ENCODE measurements at places on chromosomes 3 and 15. TPM values are rescaled to one million over a fixed set of nuclear protein-coding genes. Genes with fewer than 3 reads are reported as not detected.

POPDC2 gene
- 0.31 TPM for total RNA-seq

TM4SF4 gene
- total RNA-seq = not detected

SEMA3G gene
- total RNA-seq = 1.0 TPM

CLDN16 gene
- not detected for total RNA-seq

ANKRD63 gene
- total RNA-seq = not detected

IL20RB gene
- 1.9 TPM for total RNA-seq

CRYGS gene
- total RNA-seq = 0.82 TPM

ZXDC gene
- 30.4 TPM for total RNA-seq

CCDC13 gene
- total RNA-seq = 1.0 TPM

SEC62 gene
- total RNA-seq = 51.1 TPM

CYP8B1 gene
- 0.30 TPM for total RNA-seq

CLSTN2 gene
- 56.4 TPM for total RNA-seq

CASR gene
- 0.25 TPM for total RNA-seq

EPHA6 gene
- 0.31 TPM for total RNA-seq

- no peak for ATAC-seq
Measured at GRCh38 chr15:81785181-81785580, 260.6 kb downstream of the MEX3B start.

- ATAC-seq = peak; percentile 66
Measured at GRCh38 chr3:60594025-60594424, 657.2 kb downstream of the FHIT start.

GRCh38 chr3:77188210-77188609, 148.3 kb downstream of the ROBO2 start:
- ATAC-seq = no peak

DNA sequence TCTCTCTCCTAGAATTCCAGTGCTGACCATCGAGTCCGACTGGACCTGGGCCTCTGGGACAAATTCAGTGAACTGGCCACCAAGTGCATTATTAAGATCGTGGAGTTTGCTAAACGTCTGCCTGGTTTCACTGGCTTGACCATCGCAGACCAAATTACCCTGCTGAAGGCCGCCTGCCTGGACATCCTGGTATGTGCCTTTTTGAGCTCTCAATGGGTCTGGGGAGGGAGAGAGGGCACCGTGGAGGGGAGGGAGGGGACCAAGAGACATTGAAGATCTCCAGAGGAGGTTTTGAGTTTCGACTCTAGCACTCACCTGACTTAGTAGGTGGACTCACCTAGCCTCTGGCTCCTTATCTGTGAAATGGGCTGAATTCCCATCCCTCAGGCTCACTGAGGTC, 84.2 kb downstream of the TOP2B start:
- no peak for ATAC-seq

DNA sequence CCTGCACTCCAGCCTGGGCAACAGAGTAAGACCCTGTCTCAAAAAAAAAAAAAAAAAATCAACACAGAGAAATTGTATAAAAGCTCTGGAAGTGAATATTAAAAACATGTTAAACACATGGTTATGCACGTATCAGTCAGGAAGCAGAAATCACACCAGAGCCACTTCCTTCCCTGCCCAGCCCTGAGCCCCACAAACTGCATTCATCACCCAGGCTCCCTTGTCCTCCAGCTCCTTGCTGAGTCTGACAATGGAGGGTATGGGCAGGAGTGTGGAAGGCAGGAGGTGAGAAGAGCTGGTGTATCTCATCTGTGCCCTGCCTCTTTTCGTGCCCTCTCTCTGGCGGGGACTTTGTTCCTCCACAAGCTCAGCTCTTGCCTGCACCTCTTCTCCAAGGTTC, 12.1 kb upstream of the LOXL1 start:
- ATAC-seq = no peak

- ATAC-seq = peak; percentile 41
Measured at GRCh38 chr3:150238995-150239619, 169.0 kb upstream of the TSC22D2 start.

DNA sequence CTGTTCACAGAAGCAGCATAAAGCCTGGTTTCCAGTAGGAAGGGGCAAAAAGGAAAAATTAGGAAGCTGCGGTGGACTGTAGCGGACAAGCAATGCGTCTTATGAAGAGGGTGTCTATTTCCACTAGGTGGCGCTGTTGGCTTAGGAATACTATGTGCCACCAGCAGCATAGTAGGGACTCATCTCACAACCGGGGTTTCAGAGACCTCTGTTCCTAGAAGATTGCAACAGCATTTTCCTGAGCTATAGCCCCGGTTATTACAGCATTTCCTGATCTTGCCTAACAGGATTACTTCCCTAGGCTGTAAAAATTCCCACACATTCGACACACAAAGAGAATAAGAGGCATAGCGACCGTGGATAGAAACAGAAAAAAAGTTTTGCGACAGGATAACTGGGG, 683.0 kb downstream of the TBL1XR1 start:
- peak; percentile 29 for ATAC-seq

- no peak for ATAC-seq
Measured at GRCh38 chr15:25188551-25189101, 233.8 kb downstream of the SNRPN start.

DNA sequence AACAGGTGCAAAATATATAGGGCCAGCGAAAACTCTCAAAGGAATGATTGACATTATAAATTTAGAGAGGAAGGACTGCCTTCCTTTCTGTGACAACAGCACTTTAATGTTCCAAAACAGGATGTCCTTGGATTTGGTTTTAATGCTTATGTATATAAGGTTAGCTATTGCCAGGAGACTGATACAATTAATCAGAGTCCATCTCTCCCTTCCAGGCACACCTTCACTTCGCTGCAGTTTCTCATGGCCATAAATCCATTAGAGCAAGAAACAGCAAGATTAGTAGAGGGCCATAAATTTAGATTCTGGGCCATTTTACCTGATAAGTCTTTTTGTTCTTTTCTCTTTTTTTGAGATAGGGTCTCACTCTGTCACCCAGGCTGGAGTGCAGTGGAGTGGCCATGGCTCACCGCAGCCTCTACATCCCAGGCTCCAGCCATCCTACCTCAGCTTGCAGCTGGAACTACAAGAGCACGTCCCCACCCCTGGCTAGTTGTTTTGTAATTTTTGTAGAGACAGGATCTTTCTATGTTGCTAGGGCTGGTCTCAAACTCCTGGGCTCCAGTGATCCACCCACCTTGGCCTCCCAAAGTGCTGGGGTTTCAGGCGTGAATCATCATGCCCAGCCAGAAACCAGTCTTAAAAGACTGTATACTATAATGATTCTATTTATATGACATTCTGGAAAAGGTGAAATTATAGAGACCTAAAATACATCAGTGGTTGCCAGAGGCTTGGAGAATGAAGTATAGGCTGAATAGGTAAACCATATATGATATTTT, 15.7 kb upstream of the TFRC start:
- no peak for ATAC-seq

GRCh38 chr3:60217156-60217911, 1033.9 kb downstream of the FHIT start:
- ATAC-seq = peak; percentile 59

DNA sequence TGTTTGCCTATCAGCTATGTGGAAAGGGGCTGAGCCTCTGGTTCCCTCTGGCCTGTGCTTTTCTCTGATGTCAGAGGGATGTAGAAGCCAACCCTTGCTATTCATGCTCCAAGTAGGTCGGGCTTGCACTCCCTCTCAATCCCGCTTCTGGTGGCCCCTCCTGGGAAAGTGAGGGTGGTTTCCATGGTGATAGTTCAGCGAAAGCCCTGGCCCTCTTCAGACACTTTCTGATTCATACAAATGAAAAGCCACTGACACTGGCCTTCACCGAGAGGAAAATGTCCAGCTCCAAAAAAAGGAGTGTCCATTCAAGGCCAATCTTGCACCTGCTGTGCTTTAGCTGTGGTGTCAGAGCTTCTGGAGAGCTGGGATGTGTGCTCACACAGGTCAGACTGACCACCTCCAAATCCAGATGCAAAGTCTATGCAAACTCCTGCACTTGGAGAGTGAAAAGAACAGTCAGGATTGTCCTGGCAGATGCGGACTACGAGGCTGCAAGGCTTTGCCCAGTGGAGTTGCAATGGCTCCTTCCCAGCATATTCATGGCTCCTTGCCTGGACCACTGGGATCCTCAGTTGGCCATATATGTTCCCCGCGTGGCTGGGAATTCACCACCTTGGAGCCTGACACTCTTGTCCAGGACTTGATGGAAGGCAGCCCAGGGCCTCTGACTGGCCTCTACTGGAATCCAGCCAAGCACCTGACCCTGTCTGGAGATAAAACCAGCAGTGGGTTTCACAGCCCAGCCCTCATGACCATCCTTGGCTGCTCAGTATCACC, 96.6 kb downstream of the CEMIP start:
- peak; percentile 64 for ATAC-seq

DNA sequence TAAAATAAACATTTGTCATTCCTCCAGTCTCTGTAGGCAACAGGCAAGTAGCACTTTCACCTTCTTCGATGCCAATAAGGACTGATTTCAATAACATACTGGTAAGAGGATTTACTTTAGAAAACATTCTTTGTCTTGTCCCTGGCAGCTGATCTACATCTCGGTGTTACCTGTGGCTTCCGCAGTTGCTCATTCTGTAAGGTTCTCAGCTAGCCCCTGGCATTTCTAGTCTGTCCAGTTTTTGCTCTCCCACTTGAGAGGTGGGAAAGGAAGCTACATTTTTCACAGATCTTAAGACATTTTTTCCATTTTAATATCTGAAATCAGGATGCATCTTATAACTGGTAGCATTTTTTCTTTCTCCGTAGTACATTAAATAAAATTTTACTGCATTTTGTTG, 19.7 kb upstream of the MAP6D1 start:
- no peak for ATAC-seq

- no peak for ATAC-seq
Measured at GRCh38 chr15:82873000-82873680, 63.7 kb downstream of the WHAMM start.

DNA sequence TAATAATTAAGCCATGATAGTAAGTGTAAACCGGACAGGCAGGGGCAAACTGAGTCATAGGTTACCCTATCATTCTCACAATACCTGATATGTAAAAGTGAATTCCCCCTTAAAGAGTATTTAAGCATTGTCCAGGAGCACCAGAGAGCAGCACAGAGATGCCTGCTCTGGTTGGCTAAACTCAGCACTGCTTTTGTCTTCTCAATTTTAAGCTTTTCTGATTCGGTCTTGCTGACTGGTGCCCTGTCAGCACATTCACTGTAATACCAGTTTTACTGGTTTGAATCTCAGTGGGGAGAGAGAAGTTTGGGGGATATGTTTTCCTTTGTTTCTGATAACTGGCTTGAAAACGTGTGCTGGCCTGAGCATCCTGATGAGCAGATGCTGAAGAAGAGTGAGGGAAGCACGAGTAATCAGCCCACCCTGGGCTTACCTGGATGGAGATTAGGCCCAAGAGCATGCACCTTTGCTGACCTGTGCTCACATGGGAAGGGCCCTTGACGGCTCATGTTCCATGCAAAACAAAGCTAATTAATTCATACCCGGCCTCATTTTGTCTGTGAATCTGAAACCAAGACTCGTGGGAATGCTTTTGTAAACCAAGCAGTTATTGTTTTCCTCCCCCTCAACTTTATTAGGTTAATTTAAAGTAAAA, 208.5 kb upstream of the MRPL3 start:
- ATAC-seq = no peak

DNA sequence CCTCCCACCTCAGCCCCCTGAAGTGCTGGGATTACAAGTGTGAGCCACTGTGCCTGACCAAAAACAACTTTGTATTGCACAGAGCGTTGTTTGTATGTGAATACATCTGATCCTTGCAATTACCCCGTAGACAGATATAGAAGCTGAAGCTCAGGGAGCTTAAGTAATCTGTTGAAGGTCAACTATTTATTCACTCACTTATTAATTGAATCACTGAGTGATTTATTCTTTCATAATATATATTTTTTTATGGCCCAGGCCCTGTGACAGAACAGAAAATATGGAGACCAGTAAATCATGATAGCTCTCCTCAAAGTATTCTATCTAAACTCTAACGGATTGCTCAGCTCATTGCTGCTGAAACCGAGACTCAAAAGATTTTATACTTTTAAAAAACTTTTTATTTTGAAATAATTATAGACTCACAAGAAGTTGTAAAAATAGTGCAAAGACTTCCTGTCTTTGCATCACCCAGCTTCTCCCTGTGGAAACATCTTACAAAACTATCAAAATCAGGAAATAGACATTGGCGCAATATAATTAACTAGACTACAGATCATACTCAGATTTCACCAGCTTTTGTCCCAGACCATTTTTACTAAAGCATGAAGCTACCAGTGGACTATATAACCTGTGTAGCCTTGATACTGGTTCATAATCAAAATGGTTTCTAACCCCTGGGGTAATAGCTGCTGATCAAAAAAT, 466.1 kb downstream of the PDCD6IP start:
- no peak for ATAC-seq

DNA sequence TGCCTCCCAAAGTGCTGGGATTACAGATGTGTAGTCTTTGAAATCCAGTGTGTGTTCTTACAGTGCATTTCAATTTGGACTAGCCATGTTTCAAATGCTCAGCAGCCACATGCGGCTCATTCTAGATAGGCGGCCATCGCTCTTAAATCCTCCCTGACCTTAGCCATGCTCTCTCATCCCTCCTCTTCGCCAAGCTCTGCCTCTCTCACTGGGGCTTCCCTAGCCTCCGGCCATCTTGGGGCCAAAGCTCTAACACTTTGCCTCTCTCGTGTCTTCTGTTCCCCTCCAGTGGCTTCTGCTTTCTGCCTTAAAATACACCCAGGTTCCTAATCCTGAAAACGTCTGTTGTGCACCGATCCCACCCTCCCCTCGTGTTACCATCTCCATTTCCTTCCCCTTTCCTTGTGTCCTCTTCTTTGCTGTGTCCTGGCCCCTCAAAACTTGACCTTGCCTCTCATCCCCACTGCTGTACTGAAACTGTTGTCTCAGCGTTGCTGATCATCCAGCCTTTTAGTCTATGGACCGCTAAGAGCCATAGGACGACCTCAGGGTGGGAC, 1.4 kb upstream of the GHRL start:
- ATAC-seq = no peak

GRCh38 chr3:155805802-155806618, at the start of gene C3orf33:
C3orf33 (minus strand) TSS chr3:155806278; CDS start chr3:155806252, 26 bp downstream.
- peak; percentile 98 for ATAC-seq

DNA sequence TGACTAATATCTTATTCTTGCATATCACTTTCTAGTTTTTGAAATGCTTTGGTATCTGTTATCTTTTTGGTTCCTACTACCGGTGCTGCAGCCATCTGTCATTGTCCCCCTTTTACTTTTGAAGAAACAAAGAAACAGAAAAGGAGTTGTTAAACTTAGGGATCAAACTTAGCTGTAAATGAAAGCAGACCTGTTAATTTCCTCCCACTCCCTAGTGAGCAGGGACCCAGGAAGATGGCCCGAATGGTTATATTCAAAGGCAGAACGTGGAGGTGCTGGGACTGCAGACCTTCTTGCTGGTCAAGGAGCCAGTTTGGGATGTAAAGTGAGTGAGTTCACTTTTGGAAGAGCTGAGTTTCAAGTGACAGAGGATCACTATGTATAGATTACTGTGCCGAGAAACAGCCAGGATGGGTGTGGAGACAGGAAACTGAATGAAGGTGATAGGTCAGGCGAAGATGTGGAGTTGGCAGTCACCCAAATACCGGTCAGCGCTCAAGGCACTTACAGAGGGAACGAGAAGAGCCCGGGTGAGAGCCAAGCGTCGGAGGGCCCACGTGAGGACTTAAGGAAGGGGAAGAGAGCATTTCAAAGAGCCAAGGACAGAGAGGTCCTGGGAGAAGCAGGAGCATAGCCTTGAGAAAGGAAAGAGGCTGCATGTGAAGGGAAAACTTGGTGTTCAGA, 20.1 kb downstream of the KBTBD8 start:
- peak; percentile 29 for ATAC-seq

Measured in motor neuron (in vitro differentiated cells).